ENCODE measurements at places on chromosomes 3 and 15.

DNA sequence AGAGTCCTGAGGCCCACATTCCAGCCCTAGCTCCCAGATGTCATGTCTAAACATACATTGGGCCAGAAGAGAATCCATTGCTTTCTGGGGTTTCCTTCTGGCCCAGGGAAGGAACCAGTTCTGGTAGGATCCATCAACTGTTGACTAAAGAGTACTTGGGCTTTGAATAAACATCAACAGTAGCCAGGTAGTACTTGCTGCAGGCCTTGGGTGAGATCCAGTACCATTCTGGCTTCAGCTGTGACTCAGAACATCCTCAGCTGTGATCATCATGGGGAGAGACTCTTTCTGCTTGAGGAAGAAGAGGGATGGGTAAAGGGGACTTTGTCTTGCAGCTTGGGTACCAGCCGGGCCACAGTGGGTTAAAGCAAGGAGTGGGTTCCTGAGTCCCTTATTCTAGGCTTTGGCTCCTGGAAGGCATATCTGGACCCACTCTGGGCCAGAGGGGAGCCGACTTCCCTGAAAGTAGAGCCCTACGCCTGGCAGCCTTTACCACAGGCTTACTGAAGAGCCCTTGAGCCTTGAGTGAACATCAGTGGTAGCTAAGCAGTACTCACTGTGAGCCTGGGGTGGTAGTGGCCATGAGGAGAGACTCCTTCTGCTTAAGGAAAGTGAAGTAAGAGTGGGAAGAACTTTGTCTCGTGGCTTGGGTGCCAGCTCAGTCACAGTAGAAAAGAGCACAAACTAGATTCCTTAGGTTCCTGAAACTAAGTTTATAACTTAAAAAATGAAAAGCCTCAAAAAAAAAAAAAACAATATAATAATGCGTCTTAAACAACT lies 128.3 kb downstream of the GOLIM4 start:
- DNase-seq: no peak

DNA sequence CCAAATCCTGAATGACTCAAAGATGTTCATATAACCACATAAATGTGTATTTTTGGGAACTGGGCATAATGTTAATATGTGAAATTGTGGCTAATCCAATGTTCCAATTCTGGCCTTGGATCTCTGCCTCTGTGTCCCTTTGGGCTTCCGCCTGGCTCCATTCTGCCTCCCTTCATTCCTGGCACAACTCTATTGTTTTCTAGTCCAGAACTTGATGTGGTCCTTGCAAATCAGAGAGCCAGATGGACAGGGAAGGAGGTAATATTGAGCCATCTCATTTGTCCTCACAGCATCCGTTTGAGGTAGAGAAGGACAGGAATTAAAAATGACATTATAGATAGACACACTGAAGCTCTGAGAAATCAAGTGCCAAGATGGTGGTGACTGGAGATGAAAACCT lies 355.7 kb upstream of the TBL1XR1 start:
- DNase-seq: no peak

DNA sequence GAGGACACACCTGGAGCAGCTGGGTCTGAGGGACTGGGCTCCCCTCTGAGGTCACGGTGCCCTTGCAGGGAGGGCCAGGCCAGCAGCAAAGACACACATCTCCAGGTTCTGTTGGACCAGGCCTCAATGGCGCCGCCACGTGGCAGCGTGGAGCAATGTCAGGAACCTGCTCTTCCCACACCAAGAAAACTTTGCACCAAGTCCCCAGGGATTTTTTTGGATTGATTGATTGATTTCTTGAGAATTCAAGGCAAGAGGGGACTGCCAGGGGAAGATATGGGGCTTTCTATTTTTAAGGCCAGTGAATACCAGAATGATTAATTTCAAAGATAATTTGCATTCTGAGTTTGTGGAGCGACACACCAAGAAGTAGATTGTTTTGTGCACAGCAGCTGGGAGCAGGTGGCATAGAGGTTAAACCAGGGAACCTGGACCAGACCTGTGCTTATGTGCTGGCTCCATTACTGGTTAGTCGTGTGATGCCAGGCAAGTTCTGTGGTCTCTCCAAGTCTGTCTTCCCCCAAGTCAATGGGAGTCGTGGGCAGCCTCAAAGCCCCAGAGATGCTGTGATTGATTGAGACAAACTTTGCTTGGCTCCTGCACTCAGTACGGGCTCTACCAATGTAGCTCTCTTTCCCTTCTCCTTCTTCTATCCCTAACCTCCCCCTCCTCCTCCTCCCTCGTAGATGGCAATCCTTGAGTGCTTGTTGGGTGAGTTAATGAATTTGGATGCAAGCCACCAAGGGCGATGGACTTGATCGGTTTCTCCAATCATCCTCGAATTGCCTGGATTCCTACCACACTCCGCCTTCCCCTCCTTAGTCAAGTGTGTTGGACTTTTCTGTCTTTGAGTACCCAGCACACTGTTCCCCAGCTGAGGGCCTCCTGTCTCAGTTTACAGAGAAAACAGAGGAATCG lies 96.2 kb upstream of the TRPM1 start:
- DNase-seq: peak; percentile 26

DNA sequence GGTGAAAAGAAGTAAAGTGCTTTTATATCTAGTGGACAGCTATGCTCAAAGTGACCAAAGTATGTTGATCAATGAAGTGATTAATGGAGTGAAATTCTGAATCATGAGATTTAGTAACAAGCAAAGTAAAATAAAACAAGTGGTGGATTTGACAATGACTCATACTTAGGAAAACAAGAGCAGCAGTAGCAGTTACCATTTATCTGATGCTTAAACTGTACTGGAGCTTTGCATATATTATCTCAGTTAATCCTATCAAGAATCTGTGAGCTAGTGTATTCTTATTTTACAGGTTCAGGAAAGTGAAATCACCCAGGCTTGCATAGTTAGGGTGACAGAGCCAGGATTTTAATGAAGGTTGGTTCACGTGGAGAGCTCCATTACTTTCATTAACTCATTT lies 50.6 kb upstream of the SPATA16 start:
- DNase-seq: no peak

DNA sequence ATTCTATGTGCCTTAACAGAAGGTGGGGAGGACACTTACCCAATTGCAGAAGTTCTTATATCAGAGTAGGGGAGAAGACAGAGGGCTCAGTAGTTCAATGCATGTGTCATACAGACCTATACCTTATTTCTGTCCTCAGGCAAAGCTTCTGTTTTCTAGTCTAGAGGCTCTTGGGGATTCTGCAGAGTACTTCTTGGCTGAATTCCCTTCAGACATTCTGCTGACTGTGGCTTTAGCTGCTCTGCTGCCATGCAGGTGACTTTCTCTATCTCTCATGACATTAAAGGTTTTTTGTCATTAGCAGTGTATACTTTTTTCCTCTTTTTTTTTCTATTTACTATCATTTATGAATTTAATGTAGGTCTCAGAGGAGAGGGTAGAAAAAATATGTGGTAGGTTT lies 172.8 kb upstream of the PLSCR5 start:
- DNase-seq: no peak

DNA sequence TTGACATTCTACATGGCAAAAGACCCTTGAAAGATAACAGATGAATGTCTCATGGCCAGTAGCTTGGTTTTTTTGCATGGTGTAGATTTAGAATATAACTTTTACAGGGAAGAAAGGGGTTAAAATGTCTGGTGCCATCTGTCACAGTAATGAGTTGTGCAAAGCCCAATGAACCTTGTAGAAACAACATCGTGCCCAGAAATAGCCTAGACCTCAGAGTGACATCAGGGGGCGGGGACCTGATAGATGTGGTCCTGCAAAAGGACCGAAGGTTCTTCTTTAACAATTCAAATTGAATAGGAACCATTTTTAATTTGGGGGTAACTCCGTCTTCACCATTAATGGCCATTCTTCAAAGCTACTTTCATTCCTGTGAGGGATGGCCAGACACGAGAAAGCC lies 254.1 kb upstream of the CTDSPL start:
- DNase-seq: no peak

DNA sequence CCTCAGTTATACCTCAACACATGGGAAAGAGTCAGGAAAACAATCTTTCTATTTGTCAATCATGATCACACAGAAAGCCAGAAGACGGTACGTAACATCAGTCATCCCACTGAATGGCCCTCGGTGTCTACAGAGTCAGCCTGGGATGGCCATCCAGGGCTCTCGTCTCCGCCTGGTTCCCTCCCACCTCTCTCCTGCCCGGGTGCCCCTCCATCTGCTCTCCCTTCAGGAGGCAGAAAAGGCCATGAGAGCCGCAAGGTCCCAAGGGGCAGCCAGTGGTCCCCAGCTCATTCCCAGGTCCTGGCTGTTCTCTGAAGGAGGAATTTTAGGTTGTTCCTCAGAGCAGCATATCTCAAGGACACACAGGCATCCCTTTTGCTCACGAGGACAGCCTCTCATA lies 4.4 kb upstream of the LRRC15 start:
- DNase-seq: no peak

- DNase-seq: no peak
Measured at GRCh38 chr15:101018450-101018849, 99.3 kb downstream of the LRRK1 start.

DNA sequence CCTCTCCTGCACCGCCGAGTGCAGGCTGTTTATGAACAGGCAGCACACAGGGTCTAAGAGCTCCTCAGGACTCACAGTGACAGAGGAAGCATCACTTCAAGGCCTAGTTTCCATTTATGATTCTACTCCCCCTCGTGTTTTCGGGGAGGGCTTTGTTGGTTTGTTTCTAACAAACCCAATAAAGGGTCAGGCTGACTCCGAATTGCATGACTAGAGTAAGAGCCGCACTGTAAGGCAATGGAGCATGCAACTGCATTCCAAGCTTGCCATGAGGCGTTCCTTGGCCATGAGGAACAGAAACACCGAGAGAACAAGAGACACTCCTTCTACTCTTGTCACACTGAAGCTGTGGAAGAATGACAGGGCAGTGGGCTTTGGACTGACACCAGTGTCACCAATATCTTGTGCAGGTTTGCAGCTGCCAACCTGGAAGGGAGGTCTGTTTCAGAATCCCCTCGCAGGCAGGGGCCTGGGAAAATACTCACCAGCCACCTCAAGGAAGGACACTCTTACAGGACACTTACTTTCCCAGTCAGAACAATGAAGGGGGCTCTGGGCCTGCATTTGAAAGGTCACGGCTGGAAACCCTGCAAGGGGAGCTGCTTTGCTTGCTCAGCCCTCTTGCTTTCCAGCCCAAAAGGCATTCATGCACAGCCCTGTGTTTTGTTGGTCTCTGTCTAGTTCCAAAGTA lies 96.8 kb downstream of the ADAMTS17 start:
- no peak for DNase-seq

DNA sequence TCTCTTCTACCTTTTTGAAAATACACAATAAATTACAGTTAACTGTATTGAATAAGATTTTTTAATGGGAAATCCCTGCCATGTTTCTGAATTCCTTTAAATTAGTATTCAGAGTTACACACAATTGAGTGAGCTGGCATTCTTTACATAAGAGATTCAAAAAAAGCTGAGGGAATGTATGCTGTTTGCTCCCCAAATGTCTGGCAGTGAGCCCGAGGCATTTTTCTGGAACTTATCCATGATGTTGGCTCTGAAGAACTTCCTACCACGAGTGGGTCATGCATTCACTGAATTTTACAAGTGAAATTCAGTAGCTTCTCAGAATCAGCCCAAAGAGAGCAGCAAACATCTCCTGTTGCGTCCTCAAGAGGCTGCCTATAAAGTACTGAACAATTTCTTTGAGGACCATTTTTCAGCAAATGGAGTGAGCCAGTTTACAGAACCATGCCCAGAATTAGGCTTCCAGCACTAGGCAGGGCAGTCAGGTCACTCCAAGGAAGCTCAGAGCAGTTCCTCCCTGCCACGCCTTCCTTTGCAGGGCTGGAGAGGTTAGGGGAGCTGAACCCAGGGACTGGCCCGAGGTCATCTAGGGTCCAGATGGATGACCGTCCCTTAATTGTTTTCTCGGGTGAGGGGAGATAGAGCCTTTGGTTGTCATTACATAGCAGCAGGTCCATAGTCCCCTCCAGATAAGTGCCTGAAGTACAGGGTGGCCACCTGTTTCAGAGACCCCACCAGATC lies 21.2 kb downstream of the GABRA5 start:
- DNase-seq: no peak

DNA sequence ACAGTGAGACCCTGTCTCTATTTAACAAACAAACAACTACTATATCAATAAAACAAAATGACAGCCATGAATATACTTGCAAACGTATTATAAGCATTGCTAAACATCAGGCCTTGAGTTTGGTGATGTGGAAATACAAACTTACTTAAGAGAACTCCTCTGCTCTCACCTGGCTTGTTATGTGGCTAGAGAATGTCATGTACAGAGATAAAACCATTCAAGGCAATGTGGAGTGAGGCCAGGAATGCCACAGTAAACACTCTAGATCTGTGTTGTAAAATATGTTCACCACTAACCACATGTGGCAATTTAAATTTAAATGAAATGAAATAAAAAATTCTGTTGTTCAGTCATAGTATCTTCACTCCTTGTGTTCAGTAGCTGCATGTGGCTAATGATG lies 22.7 kb upstream of the RARB start:
- DNase-seq: no peak

DNA sequence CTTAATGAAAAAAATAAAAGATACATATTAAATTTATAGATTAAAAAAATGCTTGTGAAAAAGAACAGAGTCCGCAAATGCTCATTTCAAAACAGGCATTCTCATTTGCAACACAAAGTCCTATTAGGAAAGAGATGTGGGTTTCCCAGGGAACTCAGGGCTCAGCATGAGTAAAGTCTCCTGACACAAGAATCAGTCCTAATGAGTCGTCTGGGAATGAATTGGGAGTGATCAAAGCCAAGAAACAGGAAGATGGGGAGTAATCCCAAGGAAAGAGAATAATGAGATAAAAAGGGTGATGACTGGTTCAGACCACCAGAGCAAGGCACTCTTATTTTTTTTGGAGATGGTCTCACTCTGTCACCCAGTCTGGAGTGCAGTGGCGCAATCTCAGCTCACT lies 443.7 kb downstream of the NR2F2 start:
- no peak for DNase-seq

GRCh38 chr3:197501879-197502620 lies 53.7 kb downstream of the BDH1 start:
- peak; percentile 36 for DNase-seq

DNA sequence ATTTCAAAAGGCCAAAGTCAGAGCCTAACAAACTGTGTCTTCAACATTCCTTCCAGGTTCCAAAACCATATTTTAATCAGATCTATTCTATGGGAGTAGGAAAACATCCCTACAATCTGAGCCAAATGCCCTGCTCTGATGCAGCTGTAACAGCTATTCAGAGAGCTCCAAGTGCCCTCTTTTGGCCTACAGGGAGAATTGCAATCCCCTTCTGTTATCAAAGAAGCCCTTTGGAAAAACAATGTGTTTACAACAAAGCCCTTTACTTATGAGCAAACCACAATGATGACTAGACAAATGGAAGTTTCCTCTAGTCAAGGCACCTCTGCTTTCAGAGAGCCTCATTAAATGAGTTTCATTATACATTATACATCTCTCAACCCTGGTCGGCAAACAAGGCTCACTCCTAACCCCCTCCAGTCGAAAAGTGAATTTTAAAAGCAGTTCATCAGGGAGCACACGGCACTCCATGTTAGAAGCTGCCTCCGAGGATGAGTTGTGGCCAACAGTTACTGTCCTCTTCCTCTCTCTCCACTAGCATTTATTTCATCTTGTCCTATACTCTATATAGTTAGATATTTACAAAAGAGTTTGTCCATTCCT lies 42.6 kb upstream of the TMCO5A start:
- DNase-seq: no peak

GRCh38 chr15:76625267-76625666 lies 279.9 kb downstream of the SCAPER start:
- DNase-seq: no peak

- no peak for DNase-seq
Measured at GRCh38 chr15:68560501-68561113, 18.2 kb upstream of the CORO2B start.
